ENCODE measurements at places on chromosomes 4 and X.

DNA sequence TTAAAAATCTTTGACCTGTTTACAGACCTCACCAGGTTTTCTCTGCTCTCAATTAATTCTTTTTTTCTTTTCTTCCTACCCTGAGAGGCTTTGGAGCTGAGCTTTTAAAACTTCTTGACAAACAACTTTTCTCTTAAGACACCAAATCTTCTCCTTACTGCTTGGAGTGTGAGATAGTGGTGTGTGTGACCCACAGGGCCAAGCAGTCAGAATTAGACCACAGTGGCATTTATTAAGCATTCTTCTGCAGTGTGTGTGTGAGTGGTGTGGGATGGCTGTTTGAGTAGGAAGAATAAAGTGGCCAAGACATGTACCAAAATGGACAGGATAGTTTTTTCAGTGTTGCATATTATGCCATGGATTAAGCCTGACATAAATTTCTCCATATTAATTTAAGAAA lies 665.1 kb downstream of the RAPGEF2 start:
- no peak for DNase-seq

- no peak for DNase-seq
Measured at GRCh38 chr4:109648997-109649575, 54.2 kb downstream of the CASP6 start.

DNA sequence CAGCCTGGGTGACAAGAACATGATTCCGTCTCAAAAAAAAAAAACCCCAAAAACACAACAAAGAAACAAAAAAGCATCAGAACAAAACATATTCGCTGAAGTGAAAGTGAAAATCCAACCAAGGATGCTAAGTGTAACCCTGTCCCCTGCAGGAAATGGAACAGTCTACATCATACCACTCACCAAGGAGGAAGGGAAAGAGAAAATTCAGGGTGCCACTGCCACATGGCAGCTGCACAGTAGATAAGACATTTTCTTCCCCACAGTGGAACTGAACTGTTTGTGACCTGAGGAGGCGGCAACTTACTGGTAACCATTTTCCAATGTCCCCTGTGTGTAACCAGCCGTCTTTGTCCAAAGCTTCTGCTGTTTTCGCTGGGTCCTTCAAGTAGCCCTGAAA lies 28.2 kb upstream of the CENPU start:
- no peak for DNase-seq

GRCh38 chrX:32448320-32448719 lies 763.0 kb downstream of the DMD start:
- peak; percentile 40 for DNase-seq

DNA sequence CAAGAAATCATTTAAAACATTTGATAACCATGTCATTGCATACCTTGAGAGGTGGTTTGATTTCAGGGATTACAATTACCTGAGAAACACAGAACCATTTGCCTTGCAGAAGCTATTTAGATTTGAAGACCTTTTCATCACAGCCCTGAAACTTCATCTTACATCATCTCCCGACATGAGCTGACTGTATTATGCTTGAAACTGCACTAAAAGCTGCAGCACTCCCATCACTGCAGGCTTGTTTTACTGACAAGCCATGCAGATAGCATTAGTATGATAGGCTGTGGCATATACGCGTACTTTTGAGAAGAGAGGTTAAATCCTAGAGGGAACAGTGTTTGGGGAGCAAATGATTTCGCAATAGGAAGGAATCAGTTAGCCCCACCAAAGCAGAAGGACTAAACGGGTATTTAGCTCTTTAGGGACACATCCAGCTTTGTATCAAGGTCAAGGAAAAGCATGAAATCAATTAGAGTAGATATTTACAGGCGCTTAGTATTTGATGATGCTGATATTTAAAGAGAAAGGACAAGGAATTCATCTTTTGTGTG lies 133.2 kb upstream of the DIAPH2 start:
- DNase-seq, result no peak

DNA sequence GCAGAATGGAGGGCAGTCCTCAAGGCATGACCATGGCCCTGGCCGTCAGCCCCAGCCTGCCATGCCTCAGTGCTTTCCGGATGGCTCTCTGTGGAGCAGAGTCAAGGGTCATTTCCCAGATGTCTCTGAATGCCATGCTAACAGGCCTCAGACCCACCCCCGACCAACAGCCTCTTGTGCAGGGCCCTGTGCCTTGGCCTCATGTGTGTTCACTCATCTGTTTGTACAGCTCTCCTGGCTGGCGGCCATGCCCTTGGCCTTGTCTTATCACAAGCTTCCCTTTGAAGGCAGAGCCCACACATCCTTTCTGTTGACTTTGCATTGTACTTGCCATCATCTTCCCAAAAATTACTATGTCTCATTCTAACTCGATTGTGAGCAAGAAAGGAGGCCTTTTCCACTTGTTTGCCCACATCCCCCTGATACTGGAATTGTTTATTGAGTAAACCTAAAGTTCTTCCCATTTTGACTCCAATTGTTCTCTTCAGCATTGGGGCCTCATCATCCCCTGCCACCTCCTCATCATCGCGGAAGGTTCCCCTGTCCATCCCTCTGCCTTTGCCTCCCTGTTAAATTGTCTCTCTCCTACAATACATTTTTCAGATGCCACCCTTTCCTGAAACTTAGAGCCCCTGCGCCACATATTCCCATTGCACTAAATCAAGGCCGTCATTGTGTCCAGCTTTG lies 6.3 kb downstream of the CA5B start:
- DNase-seq, result no peak

DNA sequence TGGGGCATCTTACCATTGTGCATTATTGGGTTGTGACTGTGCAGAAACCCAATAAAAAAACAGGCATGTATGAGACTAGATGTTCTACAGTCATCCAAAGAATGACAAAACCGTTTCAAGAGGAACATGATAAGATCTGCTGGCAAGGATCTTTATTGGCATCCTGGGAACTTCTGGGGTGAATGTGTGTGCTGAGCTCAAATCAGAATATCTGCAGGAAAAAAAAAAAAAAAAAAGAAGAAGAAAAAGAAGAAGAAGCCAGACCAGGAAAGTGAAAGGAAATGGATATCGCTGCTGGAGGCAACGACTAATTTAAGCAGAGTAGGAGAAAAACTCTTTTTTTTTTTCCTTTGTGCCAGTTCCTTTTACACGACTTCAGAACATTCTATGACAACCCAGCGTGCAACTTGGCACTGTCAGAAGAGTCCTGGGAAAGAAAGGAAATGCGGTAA lies 484.2 kb upstream of the BOD1L1 start:
- no peak for DNase-seq

DNA sequence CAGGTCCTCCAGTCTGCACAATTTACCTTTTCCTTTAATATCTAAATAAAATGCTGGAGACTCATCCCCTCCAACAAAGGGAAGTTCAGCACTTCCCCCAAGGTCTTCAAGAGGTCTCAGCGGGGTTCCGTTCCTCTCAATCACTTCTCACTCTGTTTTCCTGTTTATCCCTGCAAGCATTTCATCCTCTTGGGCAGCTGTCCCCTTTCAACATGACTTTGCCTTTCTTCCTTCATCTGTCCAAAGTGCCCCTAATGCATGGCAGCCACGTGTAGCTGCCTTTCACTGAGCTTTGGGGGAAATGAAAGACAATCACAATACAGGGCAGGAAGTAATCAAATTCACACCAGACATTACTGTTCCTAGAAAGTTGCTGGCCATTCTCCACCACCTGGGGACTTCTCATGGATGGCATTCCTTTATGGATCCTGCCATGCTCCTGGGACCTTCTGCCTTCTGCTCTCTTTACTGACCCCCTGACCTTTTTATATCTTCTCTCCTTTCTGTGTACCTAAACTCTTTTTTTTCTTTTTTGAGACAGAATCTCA lies 79.7 kb upstream of the USP9X start:
- DNase-seq, result no peak

DNA sequence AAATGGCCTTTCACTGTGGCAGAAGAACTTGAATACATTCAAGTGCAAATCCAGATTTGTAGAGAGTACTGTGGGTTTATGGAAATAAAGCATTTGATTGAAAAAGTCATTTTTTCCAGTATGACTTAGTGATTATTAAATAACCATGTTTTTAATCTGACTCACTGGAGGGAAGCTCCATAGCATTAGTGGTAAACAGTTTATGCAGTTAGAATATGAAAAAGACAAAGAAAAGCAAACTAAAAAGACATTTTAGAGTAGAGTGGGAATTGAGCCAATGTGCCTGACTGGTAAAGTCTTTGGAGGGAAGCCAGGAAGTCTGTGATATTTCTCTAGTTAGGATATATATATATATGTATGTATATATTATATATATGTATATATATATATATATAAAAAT lies 53.4 kb downstream of the FAT4 start:
- DNase-seq, result no peak

DNA sequence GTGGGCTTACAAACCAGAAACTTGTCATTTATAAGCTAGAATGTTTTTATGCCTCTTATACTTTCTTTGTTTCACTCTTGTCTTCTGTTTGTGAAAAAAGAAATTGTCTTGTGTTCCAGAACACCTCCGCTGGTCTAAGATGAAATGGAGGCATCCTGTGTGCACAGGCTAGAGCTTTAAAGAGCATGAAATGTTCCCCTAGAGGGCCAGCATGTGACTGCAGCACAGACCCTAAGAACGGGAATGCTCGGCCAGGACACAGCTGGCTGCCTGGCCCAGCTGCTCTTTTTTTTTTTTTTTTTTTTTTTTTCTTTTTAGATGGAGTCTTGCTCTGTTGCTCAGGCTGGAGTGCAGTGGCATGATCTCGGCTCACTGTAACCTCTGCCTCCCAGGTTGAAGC lies 33.6 kb downstream of the SETD7 start:
- no peak for DNase-seq

- no peak for DNase-seq
Measured at GRCh38 chr4:107312366-107312765, 276.3 kb upstream of the DKK2 start.

- DNase-seq, result no peak
Measured at GRCh38 chr4:105937759-105938158, 42.5 kb downstream of the NPNT start.

DNA sequence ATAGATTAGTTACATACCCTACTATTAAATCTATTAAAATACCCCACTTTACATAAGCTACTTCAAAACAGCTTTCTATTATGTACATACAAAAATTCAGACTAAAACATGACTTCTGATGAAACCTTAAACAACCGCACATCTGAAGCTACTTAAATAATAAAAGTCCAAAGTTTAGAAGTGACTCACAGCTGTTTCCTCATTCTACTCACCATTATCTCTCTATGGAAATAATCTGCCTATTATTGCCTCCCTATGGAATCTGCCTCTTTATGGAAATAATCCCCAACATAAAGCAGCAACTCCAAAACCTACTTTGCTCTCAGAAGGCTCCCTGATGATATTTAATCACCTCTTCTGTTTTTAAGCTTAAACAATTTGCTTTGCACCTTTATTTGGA lies 15.7 kb upstream of the BANK1 start:
- no peak for DNase-seq

GRCh38 chr4:149296503-149296902 lies 519.1 kb downstream of the IQCM start:
- DNase-seq, result no peak

DNA sequence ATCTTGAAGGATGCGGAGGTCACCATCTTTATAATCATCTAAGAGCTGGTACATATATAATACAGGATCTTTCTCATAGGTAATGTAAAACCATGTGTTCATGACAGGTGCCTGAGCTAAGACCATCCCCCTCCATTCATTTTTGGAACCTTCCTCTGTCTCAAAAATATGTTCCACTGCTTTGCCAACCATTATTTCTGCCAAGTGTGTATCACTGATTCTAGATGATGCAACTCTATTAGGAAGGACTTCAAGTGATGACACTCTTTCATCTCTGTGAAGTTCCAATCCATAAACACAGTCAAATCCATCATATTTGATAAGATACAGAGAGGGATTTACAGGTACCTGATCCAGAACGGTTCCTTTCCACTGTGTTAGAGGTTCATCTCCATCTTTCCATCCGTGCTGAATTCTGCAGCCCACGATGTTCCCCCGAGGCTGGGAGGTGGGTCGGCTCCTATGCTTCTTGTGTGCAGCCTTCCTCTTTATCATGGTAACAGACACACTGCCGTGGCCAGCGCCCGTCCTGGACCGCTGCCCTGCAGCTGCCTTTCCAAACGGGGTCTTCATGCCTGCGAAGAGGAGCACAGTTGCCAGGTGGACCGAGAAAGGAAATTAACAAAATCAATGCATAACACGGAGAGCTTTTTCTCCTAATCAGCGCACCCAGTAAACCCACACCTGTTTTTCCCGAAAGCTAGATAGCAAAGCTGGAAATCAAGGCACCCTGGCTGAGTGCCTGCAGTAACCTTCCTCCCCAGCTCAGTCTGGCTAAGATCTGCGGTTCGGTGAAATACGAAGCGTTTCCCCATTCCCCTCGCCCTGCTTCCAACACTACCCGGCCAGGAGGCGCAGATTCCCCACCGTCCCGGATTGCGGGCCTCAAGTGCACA lies 718 bp downstream of the SPIN3 start:
- DNase-seq, result no peak
